A549 treated with Hydrocortisone at 1 μM for 4 hours (cell line): ENCODE measurements at places on chromosomes 2 and 18. TPM values are rescaled to one million over a fixed set of nuclear protein-coding genes. Genes with fewer than 3 reads are reported as not detected.

UGT1A8 gene
- 0.05 to 0.06 TPM in 2 of 5 replicates, not detected in the others for total RNA-seq

CAPN14 gene
- 0.02 to 0.05 TPM (median 0.02 TPM) in 5 replicates for total RNA-seq

ESPNL gene
- 0.10 to 0.38 TPM (median 0.13 TPM) in 5 replicates for total RNA-seq

RNU2-63P gene
- total RNA-seq: not detected in 5 replicates

CD207 gene
- total RNA-seq: not detected in 5 replicates

SPEG gene
- 6.5 to 10.3 TPM (median 8.3 TPM) in 5 replicates for total RNA-seq

PCARE gene
- not detected in 5 replicates for total RNA-seq

TIA1 gene
- 38.0 to 53.1 TPM (median 45.2 TPM) in 5 replicates for total RNA-seq

OTOS gene
- not detected in 5 replicates for total RNA-seq

MSTN gene
- total RNA-seq: not detected in 5 replicates

CRYGC gene
- total RNA-seq: not detected in 5 replicates

POTEC gene
- not detected in 5 replicates for total RNA-seq
